Kidney glomerular epithelial cell (primary cell): ENCODE measurements at places on chromosomes 7 and 10.
A peak's percentile ranks its signal among the peaks of the same experiment; 100 is the strongest.

DNA sequence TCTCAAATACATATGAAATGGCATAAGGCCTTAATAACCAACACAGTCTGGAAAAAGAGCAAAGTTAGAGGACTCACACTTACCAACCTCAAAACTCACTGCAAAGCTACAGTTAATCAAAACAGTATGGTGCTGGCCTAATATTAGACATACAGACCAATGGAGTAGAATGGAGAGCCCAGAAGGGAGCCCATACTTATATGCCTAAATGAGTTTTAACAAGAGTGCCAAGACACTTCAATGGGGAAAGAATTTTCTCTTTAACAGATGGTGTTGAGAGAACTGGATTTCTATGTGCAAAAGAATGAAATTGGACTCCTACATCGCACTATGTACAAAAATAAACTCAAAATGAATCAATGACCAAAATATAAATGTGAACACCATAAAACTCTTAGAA, 522.6 kb downstream of the AUTS2 start:
- no peak for DNase-seq

DNA sequence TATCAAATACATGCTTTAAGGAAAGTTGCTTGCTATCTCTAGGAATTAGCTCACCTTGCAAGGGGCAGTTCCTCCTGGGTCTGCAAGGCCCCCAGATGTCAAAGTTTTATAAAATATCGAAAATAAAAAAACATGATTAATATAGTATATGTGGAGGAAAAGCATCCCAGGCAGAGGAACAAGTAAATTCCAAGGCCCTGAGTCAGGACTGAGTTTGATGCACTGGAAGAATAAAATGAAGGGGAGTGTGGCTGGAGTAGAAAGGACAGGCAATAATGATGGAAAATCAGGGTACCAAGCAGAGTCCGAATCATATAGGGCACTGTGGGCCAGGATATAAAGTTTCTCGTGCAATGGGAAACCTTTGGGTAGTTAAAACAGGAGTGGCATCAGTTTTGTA, 112.4 kb upstream of the EEPD1 start:
- DNase-seq = no peak

GRCh38 chr7:55588976-55589604, 16.8 kb upstream of the VOPP1 start:
- no peak for DNase-seq

GRCh38 chr10:5325076-5325475, 39.7 kb upstream of the UCN3 start:
- no peak for DNase-seq

DNA sequence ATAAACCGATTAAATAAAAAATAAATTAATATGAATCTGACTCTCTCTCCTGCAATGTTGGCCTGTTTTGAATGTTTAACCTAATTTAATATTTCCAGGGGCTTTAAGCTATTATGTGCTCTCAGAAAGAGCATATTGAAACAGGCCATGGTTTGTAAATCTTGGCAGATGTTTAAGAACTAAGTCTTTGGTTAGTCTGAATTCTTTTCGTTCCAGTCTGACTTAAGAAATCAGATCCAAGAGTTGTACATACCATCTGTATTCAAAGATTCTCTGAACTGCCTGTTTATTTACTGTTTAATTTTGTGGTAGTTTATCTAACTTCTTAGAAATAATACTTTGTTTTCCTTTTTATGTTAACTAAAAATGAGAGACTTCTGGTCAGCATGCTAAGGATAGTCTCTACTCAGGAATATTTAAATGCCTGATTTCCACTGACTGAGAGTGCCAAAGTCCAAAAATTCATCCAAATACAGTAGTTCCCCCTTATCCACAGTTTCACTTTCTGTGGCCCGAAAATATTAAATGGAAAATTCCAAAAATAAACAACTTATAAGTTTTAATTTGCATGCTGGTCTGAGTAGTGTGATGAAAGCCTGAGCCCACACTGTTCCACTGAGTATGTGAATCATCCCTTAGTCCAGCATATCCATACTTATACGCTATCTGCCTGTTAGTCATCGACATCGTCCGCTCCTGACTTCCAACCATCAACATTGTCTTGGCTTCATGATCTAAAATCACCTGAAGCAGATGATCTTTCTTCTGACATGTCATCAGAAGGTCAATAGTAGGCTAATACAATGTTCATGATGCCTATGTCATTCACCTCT, 238.1 kb upstream of the CSTF2T start:
- no peak for DNase-seq

DNA sequence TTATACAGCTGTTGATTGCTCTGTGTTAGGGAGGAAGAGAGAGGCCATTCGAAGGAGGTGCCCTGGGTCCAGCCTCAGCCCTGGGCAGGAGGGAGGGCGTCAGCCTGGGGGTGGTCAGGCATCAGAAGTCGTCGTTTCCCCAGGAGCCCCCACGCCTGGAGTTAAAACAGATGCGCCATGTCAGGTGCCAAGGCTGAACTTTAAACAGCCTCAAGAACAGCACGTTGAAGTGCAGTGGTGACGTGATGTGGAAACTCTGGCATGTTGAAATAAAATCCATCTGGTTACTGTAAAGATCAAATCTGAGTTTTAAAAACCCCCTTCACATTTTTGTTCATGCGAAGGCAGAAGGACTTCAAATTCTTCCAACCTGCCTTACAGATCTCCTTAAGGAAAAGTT, 128.4 kb upstream of the PPP2R2D start:
- no peak for DNase-seq

DNA sequence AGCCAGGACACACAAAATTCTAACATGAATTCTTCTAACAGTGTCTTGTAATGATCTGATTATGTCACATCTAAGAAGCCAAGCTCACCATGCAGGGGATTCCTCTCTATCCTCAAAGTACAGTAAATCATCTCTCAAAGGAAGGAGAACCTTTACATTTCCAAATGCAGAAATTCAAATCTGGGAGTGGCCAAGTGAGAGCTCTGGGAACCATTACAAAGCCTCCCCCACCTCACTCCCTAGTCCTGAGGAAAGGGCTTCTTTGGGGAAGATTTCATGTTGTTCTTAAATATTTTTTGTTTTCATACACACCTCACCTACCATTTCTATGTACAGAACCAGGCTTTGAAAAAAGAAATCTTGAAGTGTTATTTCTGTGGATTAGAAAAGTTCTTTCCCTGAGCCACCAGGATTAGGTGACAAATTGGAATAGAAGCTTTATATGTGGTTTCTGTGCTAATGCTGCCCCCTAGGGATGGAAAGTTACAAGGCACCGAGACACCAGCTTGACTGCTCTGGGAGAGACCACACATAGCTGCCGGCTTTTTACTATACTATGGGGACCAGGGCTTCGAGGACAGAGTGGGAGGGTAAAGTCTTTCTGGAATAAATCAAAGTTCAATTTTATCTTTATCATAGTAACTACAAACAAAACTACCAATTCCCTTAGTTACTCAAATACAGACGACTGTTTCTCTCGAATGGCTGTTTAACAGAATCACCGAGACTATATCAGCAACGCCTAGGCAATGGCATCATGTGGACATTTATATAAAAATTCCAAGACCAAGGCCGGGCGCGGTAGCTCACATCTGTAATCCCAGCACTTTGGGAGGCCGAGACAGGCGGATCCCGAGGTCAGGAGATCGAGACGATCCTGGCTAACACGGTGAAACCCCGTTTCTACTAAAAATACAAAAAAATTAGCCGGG, 116.1 kb downstream of the RNF216 start:
- DNase-seq = peak; percentile 66

GRCh38 chr7:45192621-45193041, 35.0 kb downstream of the RAMP3 start:
- DNase-seq = no peak

DNA sequence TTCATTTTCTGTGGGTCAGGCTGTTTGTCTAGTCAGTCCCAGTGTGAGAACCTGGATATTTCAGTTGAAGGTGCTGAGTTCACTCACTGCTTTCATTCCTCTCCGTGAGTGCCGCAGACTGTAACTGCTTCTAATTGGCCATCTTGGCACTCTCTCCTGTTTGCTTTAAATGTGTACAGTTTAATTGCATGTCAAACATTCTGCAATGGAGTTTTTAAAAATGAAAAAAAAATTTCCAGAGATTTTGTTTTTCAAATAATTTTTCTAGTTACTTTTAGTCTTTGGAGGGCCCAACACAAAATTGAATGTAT, 87.8 kb downstream of the CCSER2 start:
- no peak for DNase-seq

GRCh38 chr7:73623798-73624668, at the start of gene MLXIPL:
TSS of gene MLXIPL (minus strand) at chr7:73624522. CDS start at chr7:73624492, 30 bp downstream.
- no peak for DNase-seq

GRCh38 chr10:77173615-77174461, 463.8 kb downstream of the KCNMA1 start:
- peak; percentile 77 for DNase-seq

DNA sequence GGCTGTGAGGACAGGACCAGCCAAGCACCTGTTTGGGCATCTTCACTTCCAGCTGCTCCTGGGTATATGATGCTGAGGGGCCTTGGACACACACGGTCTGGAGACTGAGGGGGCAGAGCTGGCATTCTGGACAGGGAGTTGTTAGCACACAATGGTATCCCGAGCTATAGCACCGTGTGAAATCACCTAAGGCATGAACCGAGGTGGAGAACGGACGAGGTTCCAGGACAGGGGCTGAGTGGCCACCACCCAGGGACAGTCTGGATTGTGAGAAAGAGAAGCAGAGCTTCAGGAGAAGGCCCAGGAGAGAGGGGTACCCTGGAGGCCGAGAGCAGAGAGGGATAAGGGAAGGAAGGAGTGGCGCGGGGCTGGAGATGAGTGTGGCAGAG, 571.8 kb downstream of the TCERG1L start:
- DNase-seq = no peak

DNA sequence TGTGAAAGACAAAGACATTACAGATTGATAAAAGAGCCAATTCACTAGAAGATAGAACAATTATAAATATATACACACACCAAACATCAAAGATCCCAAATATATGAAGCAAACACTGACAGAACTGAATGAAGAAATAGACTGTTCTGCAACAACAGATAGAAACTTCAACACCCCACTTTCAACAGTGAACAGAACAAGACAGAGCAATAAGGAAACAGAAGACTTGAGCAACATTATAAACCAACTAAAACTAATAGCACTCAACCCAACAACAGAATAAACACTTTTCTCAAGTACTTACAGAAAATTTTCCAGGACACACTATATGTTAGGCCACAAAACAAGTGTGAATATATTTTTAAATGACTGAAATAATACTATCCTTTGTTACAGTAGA, 10.9 kb downstream of the CDCA7L start:
- no peak for DNase-seq

GRCh38 chr10:73338801-73339368, 19.8 kb downstream of the CFAP70 start:
- DNase-seq = no peak

- DNase-seq = no peak
Observed at GRCh38 chr10:94293354-94293753, 69.4 kb downstream of the NOC3L start.

GRCh38 chr7:121824276-121824675, 48.7 kb upstream of the PTPRZ1 start:
- no peak for DNase-seq

DNA sequence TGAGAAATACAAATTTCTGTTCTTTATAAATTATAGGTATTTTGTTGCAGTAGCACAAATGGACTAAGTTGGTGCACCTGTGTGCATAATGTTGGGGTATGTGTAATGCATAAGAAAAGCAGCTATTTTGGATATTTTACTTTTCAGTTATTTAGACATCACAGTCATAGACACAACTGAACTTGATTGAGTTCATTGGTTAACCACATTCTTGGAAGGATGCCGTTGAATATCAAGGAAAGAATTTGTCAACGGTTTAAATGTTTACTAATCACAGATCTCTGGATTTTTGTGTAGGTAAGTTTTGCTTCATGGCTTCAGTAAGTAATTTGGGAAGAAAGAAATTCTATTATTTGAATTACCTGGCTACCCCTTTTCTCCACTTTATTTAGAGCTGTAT, 4.1 kb downstream of the OTUD1 start:
- peak; percentile 28 for DNase-seq

DNA sequence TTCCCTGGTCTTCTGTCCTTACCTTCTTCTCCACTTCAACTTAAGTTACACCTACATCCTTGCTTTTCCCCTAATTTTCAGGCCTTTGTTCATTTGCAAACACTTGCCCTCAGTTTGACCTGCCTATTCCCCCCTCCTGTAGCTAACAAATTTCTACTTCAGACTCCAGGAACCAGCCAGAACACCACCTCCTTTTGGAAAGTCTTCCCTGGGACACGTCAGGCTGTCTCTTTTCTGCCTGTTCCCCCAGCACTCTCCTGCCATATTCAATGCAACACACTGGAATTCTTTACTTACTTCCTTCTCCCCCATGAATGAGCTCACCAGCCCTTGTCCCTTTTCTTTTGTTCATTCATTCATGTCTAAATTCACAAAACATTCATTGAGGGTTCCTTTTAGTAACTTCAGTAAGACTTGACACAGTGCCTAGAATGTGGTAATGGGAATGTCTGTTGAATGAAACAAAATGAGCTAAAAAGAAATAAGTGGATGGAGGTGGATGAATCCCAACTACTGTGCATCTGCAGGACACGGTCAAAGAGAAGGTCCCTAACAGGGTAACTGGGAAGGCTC, 478.0 kb downstream of the KCNMA1 start:
- peak; percentile 18 for DNase-seq

DNA sequence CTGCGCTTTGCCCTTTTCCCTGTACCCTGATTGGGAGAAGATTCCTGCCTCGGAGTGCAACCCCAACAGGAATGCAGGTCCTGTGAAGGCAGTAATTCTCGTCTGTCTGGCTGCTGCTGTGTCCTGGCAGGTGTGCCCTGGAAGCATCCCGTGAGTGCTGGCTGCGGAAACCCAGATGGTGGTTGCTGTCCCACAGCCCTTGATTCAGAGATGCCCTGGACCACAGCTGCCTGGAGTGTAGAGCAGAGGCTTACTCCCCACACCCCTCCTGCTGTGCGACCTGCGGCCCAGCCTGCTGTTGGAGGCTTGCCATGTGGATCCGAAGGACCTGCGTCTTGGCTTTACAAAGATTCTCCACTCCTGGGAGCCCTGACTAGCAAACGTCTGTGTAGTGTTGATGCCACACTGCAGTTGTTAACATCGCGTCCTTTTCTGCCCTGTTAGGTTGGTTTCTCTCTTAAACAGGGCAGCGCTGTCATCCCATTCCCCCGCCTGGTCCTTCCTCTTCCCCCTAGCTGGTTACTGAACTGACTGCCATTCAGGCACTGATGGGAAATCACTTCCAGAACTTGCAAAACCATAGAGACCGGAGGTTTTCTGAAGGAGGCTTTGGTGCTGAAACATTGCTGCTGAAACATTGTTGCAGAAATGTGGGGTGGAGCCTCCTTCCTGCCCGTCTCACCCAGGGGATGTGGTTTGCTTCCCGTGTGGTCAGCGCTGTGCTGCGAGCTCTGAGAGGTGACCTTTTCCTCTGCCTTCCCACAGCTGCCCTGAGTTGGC, 53.3 kb downstream of the DNAJB6 start:
- no peak for DNase-seq

GRCh38 chr10:117239721-117240620, 943 bp upstream of the SLC18A2 start:
- DNase-seq = no peak

DNA sequence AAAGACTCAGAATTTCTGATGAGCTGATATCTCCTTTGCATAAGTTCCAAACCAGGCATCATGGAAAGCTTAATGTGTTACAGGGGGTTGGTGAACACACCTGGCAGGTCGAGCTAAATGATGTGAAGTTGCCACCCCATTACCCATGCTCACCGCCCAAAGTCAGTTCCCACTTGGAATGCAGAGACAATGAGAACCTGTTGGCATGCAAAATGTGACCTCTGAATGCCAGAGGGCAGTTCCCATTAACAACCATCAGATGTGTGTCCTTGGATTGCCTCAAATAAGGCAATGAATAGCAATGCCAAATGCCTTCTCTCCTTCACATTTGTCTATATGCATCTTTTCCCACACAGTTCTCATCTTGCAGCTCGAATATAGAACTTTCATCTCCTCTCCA, 190.7 kb downstream of the CDCA7L start:
- no peak for DNase-seq
